ENCODE measurements at places on chromosomes 13 and 19.

- no peak for DNase-seq
These were observed 10.8 kb downstream of the ALOX5AP start for GRCh38 chr13:30745906-30746686.

DNA sequence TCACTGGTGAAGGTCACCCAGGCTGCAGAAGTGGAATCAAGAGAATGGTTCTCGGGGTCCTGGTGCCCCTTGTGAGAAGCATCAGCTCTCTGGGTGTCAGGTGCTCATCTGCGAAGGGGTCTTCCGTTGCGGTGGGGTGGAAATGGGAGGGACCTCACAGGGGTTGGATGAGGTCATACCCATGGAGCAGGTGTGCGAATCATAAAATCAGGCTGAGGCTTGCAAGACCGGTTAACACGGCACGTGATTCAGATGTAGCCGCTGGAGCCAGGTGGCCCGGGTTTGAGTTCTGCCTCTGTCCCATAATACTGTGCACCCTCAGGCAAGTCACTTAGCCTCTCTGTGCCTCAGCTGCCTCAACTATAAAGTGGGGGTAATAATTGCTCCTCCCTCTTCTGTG lies 3.9 kb upstream of the KLK15 start:
- DNase-seq = no peak

GRCh38 chr13:29707876-29708543 lies 112.5 kb upstream of the SLC7A1 start:
- DNase-seq = peak; percentile 67

- no peak for DNase-seq
These were observed 1.8 kb upstream of the NEK3 start for GRCh38 chr13:52161181-52161646.

- no peak for DNase-seq
These were observed 76.6 kb upstream of the KLF12 start for GRCh38 chr13:74210693-74211393.

- no peak for DNase-seq
These were observed 222.5 kb upstream of the SPRY2 start for GRCh38 chr13:80563439-80563838.

DNA sequence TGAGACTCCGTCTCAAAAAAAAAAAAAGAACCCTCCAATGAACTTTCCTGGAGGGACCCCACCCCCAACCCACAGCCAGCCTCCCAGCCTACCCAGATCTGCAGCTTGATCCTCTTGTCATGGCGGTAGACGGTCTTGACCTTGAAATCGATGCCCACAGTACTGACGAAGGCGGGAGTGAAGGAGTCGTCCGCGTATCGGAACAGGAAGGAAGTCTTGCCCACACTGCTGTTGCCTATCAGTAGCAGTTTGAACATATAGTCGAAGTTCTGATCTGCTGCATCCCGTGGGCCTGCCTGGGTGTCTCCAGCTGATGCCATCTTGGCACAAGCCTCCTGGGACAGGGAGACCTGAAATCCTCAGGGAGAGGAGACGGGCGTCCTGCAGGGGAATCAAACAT lies 2.4 kb downstream of the RAB3D start:
- no peak for DNase-seq

DNA sequence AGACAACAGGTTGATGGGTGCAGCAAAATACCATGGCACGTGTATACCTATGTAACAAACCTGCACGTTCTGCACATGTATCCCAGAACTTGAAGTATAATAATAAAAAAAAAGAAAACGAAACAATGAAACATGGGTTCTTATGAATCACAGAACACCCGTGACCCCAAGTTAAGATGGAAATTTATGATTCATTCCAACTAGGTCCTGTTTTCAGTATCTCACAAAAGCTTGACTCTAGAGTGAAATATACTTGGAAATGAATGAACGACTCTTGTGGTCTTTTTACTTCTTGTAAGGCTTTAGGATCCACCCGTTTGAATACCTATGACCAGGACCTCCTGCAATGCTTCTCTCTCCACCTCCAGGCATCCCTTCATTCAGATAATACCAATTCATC lies 3.5 kb upstream of the LILRB4 start:
- DNase-seq = no peak

DNA sequence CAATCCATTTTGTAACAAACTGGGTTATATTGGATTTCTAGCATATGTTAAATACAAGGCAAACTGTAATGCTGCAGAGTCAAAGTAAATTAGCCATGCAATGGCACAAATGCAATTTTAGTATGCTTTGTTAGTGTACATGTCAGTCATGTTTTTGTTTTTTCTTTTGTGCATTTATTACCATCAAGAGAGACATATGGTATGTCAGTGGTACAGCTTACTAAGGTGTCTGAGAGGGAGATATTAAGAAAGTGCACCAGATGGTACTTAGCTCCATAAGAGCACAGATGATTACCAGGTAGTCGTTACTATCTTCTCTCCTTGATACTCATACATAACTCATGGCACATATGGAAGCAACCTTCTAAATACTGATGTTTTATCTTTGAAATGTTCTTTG lies 550.3 kb downstream of the GPC5 start:
- no peak for DNase-seq

GRCh38 chr13:76845367-76845766 lies 40.8 kb downstream of the KCTD12 start:
- no peak for DNase-seq

DNA sequence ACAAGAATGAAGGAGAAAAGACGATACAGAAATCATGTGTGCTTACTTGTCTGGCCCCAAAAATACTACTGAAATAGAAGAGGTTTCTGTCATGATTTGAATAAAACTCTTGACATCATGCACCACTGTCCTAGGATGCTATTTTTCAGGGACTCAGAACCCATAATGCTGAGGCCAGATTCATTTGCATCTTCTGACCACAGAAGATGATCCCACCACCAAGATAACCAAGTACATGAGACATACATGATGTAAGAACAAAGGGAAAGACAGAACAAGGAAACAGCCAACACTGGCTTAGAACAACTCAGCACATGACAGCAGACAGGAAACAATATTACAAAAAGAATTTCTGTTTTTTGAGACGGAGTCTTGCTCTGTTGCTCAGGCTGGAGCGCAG lies 2.5 kb downstream of the ZNF552 start:
- DNase-seq = no peak

DNA sequence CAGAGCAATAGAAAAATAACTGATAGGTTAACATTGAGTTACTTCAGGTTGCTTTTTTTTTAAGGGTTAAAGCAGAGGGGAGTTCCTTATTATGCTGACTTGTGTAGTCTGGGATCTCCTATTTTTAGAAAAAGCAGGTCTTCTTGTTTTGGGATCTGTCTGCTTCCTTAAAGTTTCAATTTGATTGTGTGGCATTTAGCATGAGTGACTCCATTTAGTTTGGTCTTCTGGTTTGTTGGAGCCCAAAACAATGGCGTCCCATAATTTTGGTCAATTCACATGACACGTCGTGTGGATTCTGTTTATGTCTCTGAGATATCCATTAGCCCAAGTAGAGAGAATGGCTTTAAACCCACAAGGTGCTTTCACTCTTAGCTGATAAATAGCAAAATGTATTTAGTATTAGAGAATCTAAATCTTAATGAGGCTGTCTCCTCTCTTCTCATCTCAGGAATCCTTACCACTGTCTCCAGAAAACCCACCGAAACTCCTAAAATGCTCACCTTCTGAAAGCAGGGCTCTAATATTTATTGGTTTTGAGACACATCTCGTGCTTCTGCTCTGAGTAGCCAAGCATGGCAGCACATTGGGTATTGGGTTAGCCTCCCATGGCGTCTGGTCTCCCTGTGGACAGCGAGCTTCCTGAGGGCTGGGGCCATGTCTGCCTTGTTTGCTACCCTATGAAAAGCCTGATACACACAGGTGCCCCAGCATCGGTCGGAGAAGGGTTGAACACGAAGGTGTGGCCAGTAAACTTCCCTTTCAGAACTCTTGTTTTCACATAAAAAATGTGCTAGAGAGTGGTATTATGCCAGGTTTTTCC lies 67.2 kb upstream of the GPR183 start:
- no peak for DNase-seq

DNA sequence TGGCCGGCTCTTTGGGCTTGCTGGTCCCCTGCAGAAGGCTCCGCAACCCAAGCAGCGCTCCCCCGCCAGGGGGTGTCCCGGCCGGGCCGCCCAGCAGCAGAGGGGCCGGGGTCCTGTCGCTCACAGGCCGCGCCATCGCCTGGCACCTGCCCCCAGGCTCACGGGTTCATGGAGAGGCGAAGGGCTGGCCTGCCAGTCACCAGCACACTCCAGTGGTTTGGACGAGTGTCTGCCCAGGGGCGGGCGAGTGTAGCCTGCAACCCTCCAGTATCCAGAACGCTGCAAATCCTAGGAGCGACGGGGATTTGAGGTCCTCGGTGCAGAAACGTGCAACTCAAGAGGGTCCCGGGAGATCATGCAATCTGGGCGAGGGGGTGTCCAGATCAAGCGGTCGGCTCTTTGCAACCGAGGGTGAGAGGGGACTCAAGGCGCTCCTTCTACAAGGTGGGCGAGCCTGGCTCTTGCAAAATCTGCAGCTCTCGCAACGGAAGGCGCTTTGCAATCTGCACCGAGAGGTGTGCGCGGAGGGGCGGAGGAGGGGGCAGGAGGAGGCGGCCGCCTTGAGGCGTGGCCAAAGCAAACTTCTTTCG lies at the start of gene DBP:
TSS of gene DBP (minus strand) at position 521 of the 590 bp plus-strand sequence. CDS start at position 136, 385 bp downstream.
- no peak for DNase-seq

DNA sequence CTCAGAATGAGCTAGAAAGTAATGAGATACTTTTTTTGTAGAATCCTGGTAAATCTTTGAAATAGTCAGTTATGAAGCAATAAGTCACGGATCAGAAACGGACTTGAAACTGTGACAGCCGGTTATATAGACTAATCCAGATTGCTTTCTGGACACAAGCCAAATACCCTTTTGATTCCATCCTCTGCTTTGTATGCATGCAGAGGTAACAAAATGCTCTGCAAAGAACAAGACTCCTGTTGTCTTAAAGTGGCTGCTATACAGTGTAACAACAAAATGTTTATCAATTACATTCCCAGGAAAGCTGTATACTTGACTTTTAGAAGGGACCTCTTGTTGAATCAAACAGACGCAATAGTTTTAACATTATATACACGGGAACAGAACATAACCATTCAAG lies 66.5 kb upstream of the STARD13 start:
- no peak for DNase-seq

GRCh38 chr19:37079238-37079637 lies 1.0 kb downstream of the ZNF420 start:
- DNase-seq = no peak

Measured in endothelial cell (in vitro differentiated cells).